COR-L47 (cell line): ENCODE measurements at places on chromosomes 5 and 9.

- DNase-seq = no peak
These were observed 11.8 kb downstream of the COL5A1 start for GRCh38 chr9:134653259-134654009.

DNA sequence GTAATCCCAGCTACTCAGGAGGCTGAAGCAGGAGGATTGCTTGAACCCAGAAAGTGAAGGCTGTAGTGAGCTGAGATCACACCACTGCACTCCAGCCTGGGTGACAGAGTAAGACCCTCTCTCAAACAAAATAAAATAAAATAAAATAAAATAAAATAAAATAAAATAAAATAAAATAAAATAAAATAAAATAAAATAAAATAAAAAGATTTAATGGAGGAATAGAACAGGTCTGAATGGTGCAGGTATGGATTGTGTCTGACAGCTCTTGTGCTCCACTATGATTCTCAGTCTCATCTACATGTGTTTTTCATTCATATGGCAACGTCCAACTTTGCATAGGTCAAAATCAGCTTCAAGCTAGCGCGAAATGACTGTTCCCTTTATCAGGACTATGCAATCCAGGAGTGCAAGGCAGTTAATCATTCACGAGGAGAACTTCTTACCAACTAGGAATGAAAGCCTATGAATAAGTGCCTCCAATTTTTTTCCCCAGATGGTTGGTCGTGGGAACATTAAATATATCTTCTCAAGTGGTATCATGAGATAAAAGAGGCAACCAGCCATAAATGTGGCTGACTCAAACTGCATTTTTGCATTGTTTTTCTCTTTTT, 1392.3 kb upstream of the CDH9 start:
- no peak for DNase-seq

DNA sequence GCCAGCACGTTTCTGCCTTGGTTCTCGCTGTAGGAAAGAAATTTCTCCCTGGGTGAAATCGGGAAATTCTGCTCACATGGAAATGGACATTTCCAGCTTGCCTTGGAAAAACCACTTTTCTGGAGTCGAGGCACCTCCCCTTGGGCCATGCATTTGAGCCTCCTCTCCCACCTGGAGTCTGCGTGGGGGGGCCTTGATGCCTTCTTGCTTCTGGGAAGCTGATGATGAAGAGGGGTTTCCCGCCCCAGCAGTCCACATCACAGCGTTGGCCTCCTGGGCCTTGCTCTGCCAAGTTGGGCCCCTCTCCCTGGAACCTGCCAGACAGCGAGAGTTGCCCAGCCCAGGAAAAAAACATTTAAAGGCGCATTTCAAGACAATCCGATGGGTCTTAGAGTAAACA, 1.8 kb upstream of the ASB6 start:
- no peak for DNase-seq

DNA sequence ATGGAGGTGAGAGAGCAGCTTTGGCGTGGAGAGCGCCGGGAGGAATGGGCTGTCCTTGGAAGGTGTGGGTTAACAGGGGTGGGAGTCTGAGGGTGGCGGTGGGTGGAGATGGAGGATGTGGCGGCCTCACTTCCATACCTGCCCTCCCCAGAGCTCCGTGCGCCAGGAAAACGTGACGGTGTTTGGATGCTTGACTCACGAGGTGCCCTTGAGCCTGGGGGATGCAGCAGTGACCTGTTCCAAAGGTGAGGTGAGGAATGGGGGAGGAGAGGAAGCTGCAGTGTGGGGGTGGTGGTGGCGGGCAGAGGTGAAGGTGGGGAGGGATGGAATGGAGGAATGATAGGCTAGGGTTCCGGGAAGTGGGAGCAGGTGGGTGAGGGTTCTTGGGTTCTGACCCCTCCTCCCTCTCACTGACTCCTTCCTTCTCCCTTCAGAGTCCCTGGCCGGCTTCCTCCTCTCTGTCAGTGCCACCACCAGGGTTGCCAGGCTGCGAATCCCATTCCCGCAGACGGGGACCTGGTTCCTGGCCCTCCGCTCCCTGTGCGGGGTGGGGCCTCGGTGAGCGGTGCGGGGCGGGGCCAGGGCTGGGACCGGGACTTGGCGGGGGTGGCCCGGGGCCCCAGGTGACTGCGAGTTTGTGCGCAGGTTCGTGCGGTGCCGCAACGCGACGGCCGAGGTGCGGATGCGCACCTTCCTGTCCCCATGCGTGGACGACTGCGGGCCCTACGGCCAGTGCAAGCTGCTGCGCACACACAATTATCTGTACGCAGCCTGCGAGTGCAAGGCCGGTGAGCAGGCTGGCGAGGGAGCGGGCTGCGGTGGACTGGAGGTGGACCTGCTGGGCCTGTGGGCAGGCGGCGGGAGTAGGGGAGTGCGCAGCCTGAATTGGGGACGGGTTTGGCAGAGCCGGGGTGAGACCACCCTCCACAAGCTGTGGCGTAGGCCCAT, 17.1 kb downstream of the TMEM8B start:
- no peak for DNase-seq

- DNase-seq = no peak
These were observed 6.8 kb upstream of the SH3TC2 start for GRCh38 chr5:149069711-149070110.

DNA sequence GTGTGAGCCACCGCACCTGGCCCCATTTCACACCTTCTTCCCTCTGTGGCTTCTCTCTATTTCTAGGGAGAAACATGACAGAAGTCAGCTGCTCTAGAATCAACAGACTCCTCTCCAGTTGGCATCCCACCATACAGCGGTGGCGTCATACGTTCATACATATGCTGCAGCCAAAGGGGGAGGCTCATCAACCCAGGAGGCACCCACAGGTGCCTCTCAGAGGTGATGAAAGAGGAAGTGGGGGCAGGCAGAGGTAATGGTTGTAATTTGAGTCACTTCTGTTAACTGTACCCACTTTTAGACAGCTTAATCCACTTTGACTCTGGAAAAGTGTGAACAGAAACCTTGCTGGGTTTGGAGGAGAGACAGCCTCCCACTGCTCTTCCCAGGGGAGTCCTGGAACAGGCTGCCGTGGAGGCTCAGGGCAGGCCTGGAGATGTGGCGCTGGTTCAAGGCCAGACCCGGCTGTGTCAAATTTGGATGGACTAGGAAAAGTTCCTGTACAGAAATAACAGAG, 47.3 kb upstream of the SUB1 start:
- no peak for DNase-seq
